ENCODE measurements at places on chromosomes 12 and 14.

GRCh38 chr14:95355422-95355821 lies 35.7 kb upstream of the CLMN start:
- no peak for DNase-seq

- DNase-seq: no peak
Observed at GRCh38 chr12:7375145-7375543, 68.8 kb downstream of the CD163L1 start.

DNA sequence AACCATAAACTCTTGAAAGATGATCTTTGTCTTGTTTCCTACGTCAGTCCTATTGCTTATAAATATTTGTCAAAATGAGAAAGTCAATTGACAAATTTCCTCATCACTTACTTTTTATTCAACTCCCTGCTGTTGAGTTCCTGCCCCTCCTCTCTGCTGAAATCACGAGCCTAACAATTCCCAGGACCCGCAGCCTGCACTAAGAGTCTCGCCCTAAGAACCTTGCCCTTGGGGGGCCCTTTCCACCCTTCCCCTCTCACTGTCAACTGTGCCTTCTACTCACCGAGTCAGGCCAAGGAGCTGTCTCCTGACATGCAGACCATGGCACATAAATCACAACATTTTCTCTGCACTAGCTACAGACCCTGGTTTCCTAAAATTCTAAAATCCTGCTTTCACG lies 99.0 kb downstream of the STAB2 start:
- DNase-seq: no peak

GRCh38 chr14:94640721-94641631 lies 28.8 kb downstream of the SERPINA3 start:
- no peak for DNase-seq

DNA sequence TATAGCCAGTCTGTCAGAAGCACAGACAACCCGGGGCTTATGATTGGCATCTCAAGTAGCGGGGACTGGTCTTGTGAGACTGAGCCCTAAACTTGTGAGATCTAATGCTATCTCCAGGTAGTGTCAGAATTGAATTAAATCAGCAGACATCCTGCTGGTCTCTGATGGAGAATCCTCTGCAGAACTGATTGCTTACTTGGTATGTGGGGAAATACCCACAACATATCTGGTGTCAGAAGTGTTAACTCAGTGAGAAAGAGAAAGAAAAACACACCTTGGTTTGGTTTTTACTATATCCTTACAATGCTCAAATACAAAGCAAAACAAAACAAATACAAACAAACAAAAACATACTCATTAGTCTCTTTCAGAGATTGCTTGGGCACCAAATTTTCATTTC lies 10.0 kb downstream of the SEL1L start:
- no peak for DNase-seq

DNA sequence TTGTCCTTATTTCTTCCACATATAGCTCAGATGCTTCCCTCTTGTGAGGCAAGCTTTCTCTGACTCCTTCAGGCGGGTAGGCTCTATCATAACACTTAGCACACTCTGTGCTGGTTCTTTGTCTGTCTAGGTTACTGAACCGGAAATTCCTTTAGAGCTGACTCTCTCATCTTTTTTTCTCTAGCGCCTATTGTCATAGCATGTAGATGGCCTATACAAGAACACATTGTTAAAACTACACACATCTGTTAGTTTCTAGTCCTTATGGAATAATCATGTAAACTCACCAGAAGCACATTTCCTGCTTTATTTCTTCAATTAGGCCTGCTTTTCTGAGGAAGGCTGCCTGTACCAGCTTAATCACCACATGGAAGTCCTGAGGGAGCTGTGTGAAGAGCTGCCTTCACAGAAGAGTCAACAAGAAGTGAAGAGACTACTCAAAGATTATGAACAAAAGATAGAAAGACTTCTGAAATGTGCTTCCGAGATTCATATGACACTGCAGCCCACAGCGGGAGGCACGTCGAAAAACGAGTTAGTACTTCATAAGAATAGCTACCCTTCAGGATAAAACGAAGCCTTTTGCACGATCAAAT lies 143.9 kb downstream of the SYNE2 start:
- DNase-seq: no peak

- DNase-seq: no peak
Observed at GRCh38 chr12:47213396-47213795, 133.6 kb upstream of the AMIGO2 start.

GRCh38 chr14:74552623-74553022 lies 59.1 kb downstream of the ISCA2 start:
- no peak for DNase-seq

GRCh38 chr12:121018860-121019617 lies 2.8 kb upstream of the C12orf43 start:
- no peak for DNase-seq

- DNase-seq: no peak
Observed at GRCh38 chr12:121087467-121088194, 45.0 kb upstream of the P2RX7 start.

DNA sequence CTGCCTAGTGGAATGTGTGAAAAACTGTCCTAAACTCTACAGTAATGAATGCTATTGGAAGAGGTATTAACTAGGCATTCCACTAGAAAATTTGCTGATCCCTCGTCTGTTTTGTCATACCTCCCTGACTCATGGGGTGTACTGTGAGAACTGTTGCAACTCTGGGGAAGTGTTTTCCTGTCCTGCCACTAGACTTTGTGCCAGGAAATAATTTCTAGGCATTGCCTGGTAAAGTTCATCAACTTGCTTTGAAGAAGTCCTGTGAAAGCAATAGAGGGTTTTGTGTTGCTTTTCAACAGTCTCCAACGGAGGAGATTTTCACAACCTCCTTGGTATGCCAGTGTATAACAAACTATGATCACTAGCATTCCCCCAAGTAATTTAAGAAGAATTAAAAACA lies 139.9 kb downstream of the AKAP6 start:
- no peak for DNase-seq

DNA sequence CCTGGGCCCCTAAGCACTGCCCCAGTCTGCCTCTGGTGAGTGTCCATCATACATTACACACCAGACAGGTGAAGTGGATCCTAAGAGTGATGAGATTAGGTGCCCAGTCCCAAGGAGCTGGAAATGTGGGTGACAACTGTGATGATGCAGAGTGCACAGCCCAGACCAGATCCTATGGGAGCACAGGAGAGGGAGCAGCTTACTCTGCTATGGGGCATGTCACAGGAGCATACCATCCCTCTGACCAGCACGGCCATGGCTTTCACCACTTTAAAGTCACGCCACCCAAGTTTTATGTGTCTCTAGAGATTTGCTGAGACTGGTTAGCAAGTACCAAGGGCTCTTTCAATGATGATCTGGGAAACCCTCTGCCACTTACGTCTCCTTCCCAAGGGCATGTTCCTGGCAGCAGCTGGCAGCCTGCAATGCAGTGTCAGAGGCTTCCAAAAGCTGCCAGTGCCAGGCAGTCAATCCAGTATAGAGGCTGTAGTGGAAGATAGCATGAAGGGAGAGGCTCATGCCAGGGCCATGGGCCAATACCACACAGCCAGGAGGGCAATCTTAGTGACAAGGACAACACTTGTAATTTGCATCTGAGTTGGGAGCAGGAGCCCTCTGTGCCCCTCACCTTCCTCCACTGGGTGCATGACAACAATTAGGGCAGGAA lies 40.2 kb downstream of the STAB2 start:
- DNase-seq: no peak

- DNase-seq: no peak
Observed at GRCh38 chr14:104967386-104968152, 10.6 kb downstream of the AHNAK2 start.

- no peak for DNase-seq
Observed at GRCh38 chr12:130041983-130042812, 120.1 kb upstream of the FZD10 start.

- no peak for DNase-seq
Observed at GRCh38 chr14:64755781-64756221, 51.6 kb downstream of the PLEKHG3 start.

DNA sequence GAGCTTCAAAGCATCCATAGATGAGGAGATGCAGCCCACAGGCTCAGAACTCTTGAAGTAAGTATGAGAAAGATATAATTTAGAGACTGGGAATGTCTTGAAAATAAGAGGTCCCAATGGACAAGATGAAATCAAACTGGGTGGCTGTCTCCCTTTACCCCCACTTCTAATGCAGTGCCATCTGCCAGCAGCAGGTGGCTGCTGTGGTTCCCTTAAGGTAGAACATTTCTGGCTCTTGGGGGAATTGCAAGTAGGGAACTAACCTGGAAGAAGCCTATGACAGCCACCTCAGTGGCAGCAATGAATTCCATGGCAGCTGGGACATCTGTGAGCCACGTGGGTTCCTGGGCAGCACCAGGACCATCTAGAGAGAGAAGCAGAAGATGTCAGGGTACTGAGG lies 648 bp downstream of the ERP27 start:
- DNase-seq: no peak

- DNase-seq: no peak
Observed at GRCh38 chr12:53327435-53328042, 6.1 kb upstream of the AAAS start.

DNA sequence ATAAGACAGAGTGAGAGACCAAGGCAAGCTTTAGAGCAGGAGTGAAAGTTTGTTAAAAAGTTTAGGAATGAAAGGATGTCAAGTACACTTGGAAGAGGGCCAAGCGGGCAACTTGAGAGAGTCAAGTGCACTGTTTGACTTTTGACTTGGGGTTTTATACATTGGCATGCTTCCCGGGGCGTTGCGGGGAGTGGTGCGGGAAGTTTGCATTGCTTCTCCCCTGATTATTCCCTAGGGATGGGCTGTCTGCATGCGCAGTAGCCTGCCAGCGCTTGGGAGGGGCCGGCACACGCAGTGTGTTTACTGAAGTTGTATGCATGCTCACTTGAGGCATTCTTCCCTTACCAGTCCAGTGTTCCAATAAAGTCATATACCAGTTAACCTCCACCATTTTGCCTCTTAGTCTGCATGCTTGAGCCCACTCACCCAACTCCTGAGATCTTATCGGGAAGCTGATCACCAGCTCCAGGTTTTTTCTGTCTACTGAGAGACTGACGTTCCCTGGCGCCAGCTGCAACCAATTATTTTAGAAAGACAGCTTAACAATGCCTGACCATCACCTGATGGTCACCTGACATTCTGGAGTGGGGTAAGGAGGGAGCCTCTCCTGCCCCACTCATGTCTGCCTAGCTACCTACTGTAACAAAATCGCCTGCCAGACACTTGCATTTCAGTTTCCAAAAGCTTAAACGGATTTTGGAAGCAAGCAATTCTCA lies 53.2 kb downstream of the DACT1 start:
- DNase-seq: peak; percentile 60

- no peak for DNase-seq
Observed at GRCh38 chr12:105281694-105282049, 45.7 kb upstream of the APPL2 start.

DNA sequence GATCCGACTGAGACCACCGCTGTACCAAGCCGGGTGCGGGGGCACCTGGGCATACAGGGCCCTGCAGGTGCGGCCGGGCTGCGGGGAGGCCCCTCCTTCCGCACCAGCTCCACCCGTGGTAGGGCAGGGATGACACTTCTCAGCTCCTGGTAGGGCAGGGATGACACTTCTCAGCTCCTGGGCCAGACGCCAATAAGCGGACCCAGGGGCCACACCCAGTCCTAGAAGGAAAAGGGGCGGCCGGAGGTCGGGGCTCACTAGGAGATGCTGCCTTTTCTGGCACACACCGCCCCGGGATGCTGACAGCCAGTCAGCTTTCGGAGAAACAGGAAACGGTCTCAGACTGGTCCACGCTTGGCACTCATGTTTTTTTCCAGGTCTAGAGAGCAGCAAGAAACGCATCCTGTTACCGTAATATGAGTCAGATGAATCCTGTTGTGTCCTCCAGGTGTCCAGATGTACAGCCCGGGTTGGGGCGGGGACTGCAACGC lies 34.8 kb downstream of the NFKBIA start:
- DNase-seq: no peak

- DNase-seq: no peak
Observed at GRCh38 chr12:106109168-106109910, 29.4 kb downstream of the NUAK1 start.
